ENCODE measurements at places on chromosomes 6 and 20.

GRCh38 chr6:7899889-7900213, 10.7 kb downstream of the TXNDC5 start:
- no peak for DNase-seq

DNA sequence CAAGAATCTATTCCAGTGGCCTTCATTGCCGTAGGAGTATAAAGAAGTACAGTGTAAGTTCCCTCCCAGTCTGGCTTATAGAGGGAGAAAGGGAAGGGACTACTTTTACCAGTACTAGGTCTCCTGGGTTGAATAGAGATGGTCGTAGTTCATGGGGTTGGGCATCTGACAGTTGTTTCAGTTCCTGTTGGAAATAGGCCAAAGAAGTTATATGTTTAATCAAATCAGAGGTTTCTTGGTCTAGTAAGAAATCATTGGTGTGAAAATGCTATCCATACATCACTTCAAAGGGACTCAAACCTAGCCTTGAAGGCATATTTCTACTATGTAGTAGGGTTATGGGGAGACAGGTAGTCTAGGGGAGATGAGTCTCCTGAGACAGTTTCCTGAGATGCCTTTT, 45.6 kb upstream of the MAN1A1 start:
- DNase-seq = no peak

DNA sequence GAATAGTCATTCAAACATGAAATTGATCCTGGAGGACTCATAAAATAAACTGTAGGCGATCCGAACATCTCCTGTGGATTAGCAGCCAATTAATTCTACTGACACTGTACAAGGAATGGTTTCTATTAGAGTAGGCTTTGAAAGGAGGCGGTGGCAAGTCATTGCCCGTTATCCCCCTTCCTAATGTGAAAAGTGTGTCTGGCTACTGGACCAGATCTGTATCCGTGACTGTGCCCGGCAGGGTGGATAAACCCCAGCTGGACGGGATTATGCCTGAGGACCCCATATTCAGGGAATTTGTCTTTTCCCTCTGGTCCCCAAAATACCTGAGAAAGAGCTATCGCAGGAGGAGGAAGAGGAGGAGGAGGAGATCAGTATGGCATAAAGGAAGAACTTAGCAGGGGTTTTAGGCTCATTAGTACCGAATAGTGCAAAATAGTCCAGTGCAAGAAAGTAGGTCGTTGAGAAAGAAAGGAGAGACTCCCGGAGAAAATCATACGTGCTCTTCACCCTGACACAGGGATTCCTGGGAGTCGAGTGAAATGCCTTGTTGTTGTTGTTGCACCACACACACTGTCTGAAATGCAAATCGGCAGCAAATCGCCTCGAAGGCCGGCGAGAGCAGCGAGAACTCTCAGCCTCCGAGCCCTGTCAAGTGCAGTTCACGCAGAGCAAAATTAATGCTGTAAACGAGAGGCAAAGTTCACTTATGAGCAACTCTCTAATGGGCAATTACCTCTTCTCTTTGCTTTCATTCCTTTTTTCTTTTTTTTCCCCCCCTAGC, 178.9 kb upstream of the ARID1B start:
- DNase-seq = no peak

DNA sequence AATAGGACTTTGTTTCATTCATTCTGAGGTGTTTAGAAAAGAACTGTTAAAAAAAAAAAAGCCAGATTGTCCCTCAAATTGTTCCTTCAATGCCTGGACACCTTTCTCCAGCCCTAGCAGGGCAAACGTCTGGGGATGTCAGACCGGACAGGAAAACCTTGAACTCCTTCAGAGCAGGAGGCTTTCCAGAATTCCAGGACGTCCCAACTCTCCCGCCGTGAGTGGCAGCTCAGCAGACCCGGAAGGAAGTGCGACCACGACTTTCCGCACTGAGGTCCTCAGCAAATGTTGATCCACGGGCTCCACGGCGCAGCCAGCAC, 139.1 kb downstream of the DLL1 start:
- no peak for DNase-seq

DNA sequence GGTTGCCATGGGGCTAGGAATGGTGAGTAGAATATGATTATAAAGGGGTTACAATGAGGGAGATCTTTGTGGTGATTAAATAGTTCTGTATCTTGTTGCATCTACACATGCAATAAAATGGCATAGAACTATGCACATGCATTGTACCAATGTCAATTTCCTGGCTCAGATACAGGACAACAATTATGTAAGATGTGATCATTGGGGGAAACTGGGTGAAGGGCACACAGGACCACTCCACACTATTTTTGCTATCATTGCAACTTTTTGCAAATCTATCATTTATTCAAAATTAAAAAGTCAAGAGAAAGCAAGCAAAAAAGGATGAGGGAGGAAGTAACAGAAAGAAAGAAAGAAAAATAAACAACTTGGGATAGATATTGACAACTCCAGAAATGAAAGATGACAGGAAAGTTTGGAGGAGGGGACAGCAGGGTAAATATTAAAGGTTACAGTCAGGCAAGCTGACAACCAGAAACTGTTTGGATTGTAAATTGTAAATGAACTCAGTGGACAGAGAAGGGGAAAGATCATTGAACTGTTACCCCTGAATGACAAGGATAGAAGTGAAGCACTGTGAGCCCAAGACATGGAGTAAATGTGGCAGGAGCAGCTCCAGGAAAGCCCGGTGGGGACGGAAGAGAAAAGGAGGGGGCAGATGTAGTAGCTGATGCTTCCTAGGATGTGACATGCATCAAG, 499.6 kb upstream of the JARID2 start:
- no peak for DNase-seq

GRCh38 chr20:17862171-17862570, 106.4 kb downstream of the SNX5 start:
- no peak for DNase-seq

GRCh38 chr20:31740656-31741323, 1.7 kb downstream of the TPX2 start:
- no peak for DNase-seq

DNA sequence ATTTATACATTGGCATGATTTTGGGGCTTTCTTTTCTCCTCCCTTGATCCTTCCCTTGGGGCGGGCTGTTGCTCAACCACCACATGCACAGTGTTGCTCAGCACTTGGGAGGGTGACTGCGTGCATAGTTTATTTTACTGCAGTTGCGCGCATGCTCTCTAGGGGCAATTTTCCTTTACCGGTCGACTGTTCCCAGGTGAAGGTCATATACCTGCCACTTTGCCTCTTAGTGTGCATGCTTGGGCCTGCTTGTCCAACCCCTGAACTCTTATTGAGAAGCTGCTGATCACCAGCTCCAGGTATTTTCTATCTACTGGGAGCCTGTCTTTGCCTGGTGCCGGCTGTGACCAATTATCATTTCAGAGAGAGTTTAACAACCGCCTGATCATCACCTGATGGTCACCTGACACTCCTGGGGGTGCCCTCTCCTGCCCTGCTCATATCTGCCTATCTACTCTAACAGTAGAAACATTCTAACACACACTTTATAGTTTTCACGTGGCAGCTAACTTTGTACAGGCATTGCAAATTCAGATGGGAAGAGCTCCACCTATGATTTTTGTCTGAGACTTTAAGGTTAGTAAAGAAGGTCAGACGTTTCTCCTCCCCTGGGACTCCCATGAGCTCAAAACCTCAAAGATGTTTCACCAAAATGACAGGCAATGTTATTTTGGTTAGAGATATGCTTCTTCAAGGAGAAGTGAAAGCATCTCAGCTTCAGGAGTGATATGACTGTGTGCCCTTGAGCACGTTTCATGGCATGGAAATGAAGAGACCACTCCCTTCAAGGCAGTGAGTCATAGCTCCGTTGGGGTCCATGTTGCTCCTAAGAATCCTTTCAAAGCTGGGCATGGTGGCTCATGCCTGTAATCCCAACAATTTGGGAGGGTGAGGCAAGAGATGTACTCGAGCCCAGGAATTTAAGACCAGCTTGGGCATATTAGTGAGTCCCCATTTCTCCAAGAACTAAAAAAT, 227.5 kb upstream of the MYLIP start:
- no peak for DNase-seq

DNA sequence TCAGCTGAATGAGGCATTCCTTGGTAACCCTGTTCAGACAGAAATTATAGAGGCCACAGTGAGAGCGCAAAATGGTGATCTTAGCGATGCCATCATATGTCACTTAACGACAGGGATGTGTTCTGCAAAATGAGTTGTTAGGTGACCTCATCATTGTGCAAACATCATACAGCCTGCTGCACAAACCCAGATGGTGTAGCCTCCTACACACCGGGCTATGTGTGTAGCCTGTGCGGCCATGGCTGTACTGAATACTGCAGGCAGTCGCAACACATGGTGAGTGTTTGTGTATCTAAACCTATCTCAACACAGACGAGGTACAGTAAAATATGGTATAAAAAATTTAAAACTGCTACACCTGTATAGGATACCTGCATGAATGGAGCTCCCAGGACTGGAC, 234.1 kb upstream of the PMEPA1 start:
- no peak for DNase-seq

GRCh38 chr6:151044465-151045441, 179.3 kb downstream of the MTHFD1L start:
- no peak for DNase-seq

DNA sequence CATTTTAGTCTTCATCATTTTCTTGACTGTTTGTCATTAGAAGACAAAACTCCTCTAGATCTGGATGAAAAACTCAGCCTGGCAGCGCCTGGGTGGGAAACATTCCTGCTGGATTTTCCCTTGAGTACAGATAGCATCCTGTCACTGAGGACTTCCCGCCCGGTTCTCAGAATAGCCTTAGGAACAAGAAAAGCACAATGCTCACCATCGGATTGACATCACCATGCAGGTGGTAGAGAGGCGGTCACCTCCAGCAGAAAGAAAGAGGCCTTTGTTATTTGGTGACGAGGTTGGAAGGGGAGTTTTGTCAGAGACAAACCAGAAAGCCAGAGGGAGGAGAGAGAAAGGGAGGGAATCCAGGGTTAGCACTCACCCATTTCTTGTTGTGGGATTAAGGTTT, 39.8 kb downstream of the KIF25 start:
- no peak for DNase-seq

- no peak for DNase-seq
Observed at GRCh38 chr20:62754122-62754990, 41.9 kb upstream of the MRGBP start.

DNA sequence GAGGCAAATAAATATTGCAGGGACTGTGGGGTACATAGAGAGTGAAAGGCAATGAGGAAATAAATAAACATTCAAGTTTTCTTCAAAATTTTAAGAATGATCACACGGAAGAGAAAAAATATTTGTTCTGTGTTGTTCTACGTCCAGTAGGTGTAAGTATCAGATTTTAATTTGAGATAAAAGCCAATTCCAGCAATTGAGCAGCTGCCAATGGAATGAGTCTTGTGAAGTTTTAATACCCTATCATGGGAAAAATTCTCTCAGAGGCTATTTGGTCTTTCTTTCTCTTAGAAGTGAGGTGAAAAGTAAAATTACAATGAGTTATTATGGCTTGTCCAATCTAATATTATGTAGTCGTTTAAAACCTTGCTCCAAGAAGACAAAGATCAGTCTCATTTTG, 195.7 kb upstream of the CITED2 start:
- DNase-seq = no peak
